ENCODE measurements at places on chromosomes 2 and 18.

DNA sequence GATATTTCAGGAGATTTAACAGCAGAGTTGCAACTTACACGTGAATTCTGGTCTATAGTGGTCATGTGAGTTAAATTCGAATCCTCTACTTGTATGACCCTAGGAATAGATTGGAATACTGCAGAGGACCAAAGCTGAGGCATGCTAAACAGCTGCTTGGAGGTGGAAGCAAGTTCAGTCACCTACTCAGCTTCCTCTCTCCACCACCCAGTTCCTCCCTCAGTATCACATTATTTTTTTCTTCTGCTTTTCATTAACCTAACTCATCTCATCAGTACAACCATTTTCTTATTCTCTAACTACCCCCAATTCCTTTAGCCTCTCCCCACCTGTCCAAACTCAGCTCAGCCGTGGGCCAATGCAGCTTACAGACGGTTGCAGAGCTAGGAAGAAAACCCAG is 385.5 kb downstream of the SETBP1 start:
- no peak overlapping the region for H3K4me3 ChIP-seq
- H3K27me3 ChIP-seq, result no peaks in the 10 kb centered on the region
- no peaks in the 10 kb centered on the region for H3K4me1 ChIP-seq
- H3K36me3 ChIP-seq, result peaks cover 1% of the 10 kb centered on the region
- no peak for DNase-seq

DNA sequence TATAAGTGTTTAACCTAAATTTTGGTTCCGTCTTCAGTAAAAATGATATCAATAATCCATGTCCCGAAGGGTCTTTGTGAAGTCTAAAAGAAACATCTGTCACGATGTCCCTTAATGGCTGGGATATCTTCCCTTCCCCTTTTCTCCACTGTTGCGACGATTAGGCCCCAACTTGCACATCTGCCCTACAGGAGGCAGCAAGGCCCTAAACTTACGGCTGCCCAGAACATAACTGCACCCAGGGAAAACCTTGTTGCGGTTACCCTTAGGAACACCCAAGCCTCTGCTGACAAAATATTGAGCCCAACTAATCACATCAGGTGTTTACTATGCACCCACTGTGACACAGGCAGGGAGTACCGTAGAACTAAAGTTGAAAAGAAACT is 1.3 kb upstream of the SMAD2 start:
- peaks cover 16% of the 10 kb centered on the region for H3K4me1 ChIP-seq
- DNase-seq, result no peak
- no peaks in the 10 kb centered on the region for H3K36me3 ChIP-seq
- H3K4me3 ChIP-seq, result peak overlapping the region; percentile 63
- H3K27me3 ChIP-seq, result no peaks in the 10 kb centered on the region

DNA sequence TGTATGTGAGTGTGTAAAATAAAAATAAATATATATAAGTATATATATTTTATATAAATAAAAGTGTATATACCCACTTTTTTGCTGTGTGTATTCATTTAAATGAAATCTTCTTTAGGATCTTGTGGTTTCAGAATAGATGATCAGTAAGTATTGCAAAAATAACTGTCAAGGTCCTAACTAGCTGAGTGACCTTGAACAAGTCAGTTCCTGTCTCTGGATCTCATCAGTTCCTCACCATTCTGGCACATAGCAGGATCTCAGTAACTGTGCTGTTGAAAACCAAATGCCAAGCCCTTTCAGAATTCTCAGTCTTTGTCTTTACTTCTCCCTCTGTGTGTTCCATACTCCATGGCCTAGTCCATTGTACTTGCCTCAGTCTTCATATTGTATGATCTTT is 115.3 kb upstream of the CXCR4 start:
- DNase-seq, result no peak
- no peaks in the 10 kb centered on the region for H3K27me3 ChIP-seq
- no peak overlapping the region for H3K27ac ChIP-seq
- H3K4me3 ChIP-seq, result no peak overlapping the region

- no peaks in the 10 kb centered on the region for H3K36me3 ChIP-seq
- H3K4me1 ChIP-seq, result no peaks in the 10 kb centered on the region
- H3K27me3 ChIP-seq, result no peaks in the 10 kb centered on the region
- no peak overlapping the region for H3K27ac ChIP-seq
- H3K4me3 ChIP-seq, result no peak overlapping the region
Observed at GRCh38 chr2:140436936-140437335, 1656.7 kb upstream of the NXPH2 start.

- H3K4me3 ChIP-seq, result no peak overlapping the region
- H3K36me3 ChIP-seq, result no peaks in the 10 kb centered on the region
- H3K4me1 ChIP-seq, result peaks cover 20% of the 10 kb centered on the region
- H3K27me3 ChIP-seq, result no peaks in the 10 kb centered on the region
- no peak overlapping the region for H3K27ac ChIP-seq
- no peak for DNase-seq
Observed at GRCh38 chr2:144320491-144320890, 199.4 kb downstream of the ZEB2 start.

- H3K27me3 ChIP-seq, result no peaks in the 10 kb centered on the region
- no peak overlapping the region for H3K27ac ChIP-seq
- peaks cover 18% of the 10 kb centered on the region for H3K4me1 ChIP-seq
- no peaks in the 10 kb centered on the region for H3K36me3 ChIP-seq
- DNase-seq, result no peak
Observed at GRCh38 chr2:25572638-25573037, 100.7 kb downstream of the DTNB start.

DNA sequence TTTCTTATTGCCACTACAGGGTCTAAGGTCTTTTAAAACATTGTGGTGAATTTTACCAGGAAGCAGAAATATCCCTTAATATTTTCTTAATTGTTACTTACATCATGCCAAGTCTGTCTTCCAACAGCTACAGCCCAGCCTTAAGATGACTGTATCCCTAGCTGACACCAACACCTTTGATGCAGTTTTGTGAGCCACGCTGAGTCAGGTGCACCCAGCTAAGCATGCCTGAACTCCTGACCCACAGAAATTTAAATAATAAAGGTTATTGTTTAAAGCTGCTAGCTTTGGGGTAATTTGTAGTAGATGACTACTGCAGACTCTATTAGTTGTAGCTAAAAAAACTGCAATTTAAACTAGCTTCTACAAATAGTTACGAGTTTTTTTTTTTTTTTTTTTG is 1757.9 kb upstream of the LRRTM1 start:
- H3K4me1 ChIP-seq, result no peaks in the 10 kb centered on the region
- no peak overlapping the region for H3K27ac ChIP-seq
- H3K27me3 ChIP-seq, result no peaks in the 10 kb centered on the region
- no peak for DNase-seq
- no peaks in the 10 kb centered on the region for H3K36me3 ChIP-seq

DNA sequence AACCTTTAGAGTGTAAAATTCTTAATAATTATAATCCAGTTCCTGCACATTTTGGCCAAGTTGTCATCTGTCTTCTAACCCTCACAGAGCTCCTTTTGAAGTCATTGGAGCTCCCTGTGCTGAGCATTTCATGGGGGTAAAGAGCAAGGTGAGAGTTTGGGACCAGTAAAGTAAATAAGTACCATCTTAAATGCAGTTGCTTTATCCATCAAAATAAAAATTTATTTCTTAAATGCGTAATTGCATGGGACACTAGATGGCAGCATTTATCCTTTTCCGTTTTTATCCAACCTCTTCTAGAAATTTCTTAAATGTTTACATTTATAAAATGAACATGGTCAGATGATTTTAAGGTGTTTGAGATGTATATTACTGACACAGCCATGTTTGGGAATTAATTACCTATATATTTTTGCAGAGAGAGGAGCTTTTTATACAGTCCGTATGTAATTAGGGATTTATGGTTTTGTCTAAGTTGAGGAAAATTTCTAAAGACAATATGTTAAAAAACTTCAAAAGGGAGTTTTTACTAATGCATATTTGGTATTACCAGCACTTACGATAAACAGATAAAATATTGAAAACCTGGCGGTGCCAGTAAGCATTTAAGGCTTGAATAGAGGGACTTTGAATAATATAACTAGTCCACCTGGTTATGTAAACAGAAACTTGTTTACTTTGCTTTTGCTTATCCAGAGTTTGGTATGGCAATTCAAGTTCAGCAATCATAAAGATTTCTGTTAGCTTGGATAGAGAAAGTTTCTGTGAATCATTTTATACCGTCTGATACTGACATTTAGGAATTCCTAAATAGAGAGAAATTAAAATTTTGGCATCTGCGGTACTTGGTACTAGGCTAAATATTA is 54.5 kb downstream of the ACSL3 start:
- no peak overlapping the region for H3K4me3 ChIP-seq
- no peak overlapping the region for H3K27ac ChIP-seq
- no peaks in the 10 kb centered on the region for H3K4me1 ChIP-seq
- H3K36me3 ChIP-seq, result peaks cover 11% of the 10 kb centered on the region

DNA sequence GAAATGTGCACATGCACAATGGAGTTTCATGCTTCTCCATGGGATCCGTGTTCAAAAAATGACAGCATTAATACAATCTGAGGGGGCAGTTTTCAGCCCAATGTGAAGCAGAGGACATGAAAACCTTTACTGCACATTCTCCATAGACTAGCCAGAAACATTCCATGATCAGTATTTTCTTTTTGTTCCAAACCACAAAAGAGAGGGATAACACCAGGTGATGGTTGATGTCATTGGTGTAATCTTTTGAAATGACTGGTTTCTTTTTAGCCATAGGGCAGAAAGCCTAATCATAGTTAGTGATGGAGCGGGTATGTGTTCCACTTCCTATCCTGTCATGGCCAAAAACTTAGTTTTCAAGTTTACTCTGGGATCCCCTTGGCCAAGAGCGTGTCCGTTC is 1.8 kb upstream of the KYNU start:
- H3K4me1 ChIP-seq, result peaks cover 39% of the 10 kb centered on the region
- no peak overlapping the region for H3K4me3 ChIP-seq
- no peaks in the 10 kb centered on the region for H3K27me3 ChIP-seq
- H3K27ac ChIP-seq, result peak overlapping the region; percentile 99

- H3K27ac ChIP-seq, result no peak overlapping the region
- H3K4me3 ChIP-seq, result no peak overlapping the region
- no peaks in the 10 kb centered on the region for H3K4me1 ChIP-seq
- DNase-seq, result no peak
- H3K27me3 ChIP-seq, result no peaks in the 10 kb centered on the region
- H3K36me3 ChIP-seq, result no peaks in the 10 kb centered on the region
Observed at GRCh38 chr18:22900558-22901238, 32.4 kb upstream of the RBBP8 start.

All from keratinocyte (primary cell).